ENCODE measurements at places on chromosomes 11 and 22. TPM values are rescaled to one million over a fixed set of nuclear protein-coding genes. Genes with fewer than 3 reads are reported as not detected.

Gene MOGAT2
- not detected for total RNA-seq

GRCh38 chr11:62142921-62143320, 19.1 kb downstream of the INCENP start:
- no peaks in the 10 kb centered on the region for H3K27me3 ChIP-seq
- H3K4me1 ChIP-seq, result no peaks in the 10 kb centered on the region
- no peak for DNase-seq
- H3K27ac ChIP-seq, result no peak overlapping the region

- no peaks in the 10 kb centered on the region for H3K36me3 ChIP-seq
- no peak overlapping the region for H3K4me3 ChIP-seq
- no peak for DNase-seq
- H3K27ac ChIP-seq, result no peak overlapping the region
- H3K4me1 ChIP-seq, result no peaks in the 10 kb centered on the region
Measured at GRCh38 chr11:23875176-23875850, 621.5 kb upstream of the LUZP2 start.

- no peaks in the 10 kb centered on the region for H3K27me3 ChIP-seq
- no peak overlapping the region for H3K27ac ChIP-seq
Measured at GRCh38 chr22:22519591-22519990, 479 bp downstream of the ZNF280A start.

Gene GSTT2
- total RNA-seq, result 2.4 TPM

DNA sequence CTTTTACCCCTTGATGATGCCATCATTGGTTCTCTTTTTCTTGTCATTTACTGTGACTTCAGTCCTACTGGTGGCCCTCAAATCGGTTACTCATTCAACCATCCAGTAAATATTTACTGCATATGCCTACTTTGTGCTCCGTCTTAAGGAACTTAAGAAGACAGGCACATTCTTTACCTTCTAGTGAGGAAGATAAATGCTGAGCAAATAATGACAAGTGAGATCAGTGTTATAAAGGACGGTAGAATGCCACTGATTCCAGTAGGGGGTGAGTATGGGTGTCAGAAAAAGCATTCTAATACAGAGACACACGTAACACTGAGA, 1.6 kb downstream of the ANKRD42 start:
- peaks cover 14% of the 10 kb centered on the region for H3K4me1 ChIP-seq
- H3K27me3 ChIP-seq, result no peaks in the 10 kb centered on the region
- peaks cover 2% of the 10 kb centered on the region for H3K36me3 ChIP-seq
- H3K4me3 ChIP-seq, result peak overlapping the region; percentile 99

- H3K27ac ChIP-seq, result peak overlapping the region; percentile 36
- no peaks in the 10 kb centered on the region for H3K36me3 ChIP-seq
- DNase-seq, result no peak
- no peak overlapping the region for H3K4me3 ChIP-seq
- peaks cover 3% of the 10 kb centered on the region for H3K4me1 ChIP-seq
Measured at GRCh38 chr11:95556342-95557163, 233.0 kb downstream of the FAM76B start.

GRCh38 chr11:86490582-86490981, 115.9 kb downstream of the CCDC81 start:
- DNase-seq, result no peak
- no peaks in the 10 kb centered on the region for H3K4me1 ChIP-seq
- H3K27ac ChIP-seq, result no peak overlapping the region
- H3K36me3 ChIP-seq, result no peaks in the 10 kb centered on the region
- H3K27me3 ChIP-seq, result no peaks in the 10 kb centered on the region

DNA sequence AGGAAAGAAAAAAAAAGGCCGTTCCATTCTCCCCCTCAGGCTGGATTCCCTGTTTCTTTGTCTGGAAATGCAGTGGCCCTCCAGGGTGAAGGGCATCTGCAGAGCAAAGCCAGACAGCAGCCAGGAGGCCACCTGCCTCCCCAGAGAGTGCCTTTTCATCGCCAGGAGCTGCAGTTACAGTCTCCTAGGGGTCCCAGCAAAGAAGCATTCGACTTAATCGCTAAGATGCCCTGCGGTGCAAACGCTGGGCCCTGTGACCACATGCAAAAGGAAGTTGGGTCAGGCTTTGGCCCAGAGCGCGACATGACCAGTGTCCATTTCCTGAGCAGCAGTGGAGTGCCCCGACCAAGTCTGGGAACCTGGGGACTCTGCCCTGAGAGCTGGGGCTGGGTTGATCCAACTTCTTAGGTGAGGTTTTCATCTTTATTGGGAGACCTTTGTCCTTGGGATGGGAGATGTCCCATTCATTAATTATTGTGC, 304.6 kb downstream of the OPCML start:
- H3K4me1 ChIP-seq, result no peaks in the 10 kb centered on the region
- no peaks in the 10 kb centered on the region for H3K36me3 ChIP-seq
- no peak overlapping the region for H3K27ac ChIP-seq
- H3K4me3 ChIP-seq, result no peak overlapping the region
- H3K27me3 ChIP-seq, result no peaks in the 10 kb centered on the region

Gene PNPLA5
- total RNA-seq, result not detected

Gene YPEL1
- 6.1 TPM for total RNA-seq

Gene TUBA8
- 1.1 TPM for total RNA-seq

Gene OPCML
- 1.1 TPM for total RNA-seq

DNA sequence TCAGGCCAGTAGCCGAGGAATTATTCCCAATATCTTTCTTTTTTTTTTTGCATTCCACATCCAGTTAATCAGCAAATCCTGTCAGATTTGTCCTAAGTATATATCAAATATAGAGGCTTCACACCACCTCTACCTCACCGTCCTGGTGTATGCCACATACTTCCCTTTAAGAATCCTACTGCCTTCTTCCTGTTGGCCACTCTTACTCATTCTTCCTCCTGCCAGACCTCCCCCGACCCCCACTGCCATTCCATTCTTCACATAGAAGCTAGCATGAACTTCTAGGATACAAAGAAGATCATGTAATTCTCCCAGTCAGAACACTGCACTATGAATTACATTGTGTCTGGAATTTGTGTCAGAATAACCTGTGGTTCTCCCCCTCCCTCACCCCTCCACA, 89.5 kb downstream of the TRIM44 start:
- no peak overlapping the region for H3K4me3 ChIP-seq
- DNase-seq, result no peak
- H3K36me3 ChIP-seq, result no peaks in the 10 kb centered on the region
- H3K27me3 ChIP-seq, result no peaks in the 10 kb centered on the region
- no peak overlapping the region for H3K27ac ChIP-seq

GRCh38 chr11:12567746-12568460, 106.3 kb upstream of the TEAD1 start:
- H3K4me1 ChIP-seq, result no peaks in the 10 kb centered on the region
- no peak for DNase-seq
- H3K36me3 ChIP-seq, result no peaks in the 10 kb centered on the region

- no peaks in the 10 kb centered on the region for H3K4me1 ChIP-seq
- no peak overlapping the region for H3K27ac ChIP-seq
- H3K4me3 ChIP-seq, result no peak overlapping the region
- no peaks in the 10 kb centered on the region for H3K27me3 ChIP-seq
Measured at GRCh38 chr11:8624698-8625097, 30.7 kb upstream of the STK33 start.

DNA sequence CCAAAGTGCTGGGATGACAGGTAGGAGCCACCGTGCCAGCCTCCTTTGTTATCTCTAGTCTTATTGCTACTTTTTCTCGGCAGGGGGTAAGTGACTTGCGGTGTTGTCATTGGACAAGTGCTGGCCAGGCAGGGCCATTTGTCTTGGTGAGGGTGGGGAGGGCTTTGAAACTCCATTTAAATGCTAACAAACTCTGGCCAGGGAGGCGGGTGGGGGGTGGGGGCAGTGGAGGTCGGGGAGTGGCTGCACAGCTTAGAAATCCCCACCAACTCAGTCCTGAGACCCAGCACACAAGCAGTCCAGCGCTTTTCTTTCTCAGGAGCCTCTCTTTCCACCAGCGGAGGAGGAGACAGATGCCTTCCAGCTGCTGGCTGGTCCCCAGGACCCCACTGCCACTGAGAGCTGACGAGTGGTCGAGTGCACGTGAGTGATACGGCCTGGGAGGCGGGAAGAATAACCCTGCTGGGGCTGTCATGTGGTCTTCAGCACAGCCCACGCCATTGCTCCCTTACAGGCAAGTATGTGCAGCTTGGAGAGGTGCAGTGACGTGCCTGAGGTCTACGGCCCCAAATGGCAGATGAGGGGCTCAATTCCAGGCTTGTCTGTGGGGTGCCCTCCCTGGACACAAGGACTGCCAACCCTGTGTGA, 24.2 kb upstream of the OSBPL5 start:
- no peak overlapping the region for H3K27ac ChIP-seq
- no peaks in the 10 kb centered on the region for H3K36me3 ChIP-seq
- H3K27me3 ChIP-seq, result no peaks in the 10 kb centered on the region
- H3K4me3 ChIP-seq, result no peak overlapping the region
- no peaks in the 10 kb centered on the region for H3K4me1 ChIP-seq

GRCh38 chr11:124441519-124441918, 4.0 kb downstream of the OR8B8 start:
- H3K4me3 ChIP-seq, result no peak overlapping the region
- no peak overlapping the region for H3K27ac ChIP-seq
- no peak for DNase-seq
- H3K27me3 ChIP-seq, result no peaks in the 10 kb centered on the region
- no peaks in the 10 kb centered on the region for H3K36me3 ChIP-seq

DNA sequence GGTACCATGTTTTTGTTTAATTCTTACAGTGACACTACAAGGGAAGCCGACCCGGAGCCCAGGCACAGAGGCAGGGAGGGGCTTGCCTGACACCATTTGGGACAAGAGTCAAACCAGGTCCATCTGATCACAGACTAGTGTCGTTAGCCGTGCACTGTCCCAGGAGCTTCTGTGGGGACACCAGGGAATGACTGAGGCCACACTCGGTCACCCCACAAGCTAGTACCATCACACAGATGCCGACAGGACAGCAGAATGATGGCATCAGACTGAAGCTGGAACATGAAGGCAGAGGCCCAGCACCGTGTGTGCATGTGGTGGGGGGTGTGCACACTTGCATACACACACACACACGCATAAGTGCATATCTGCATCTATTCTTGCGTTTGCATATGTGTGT, 61.5 kb upstream of the NECTIN1 start:
- H3K27ac ChIP-seq, result no peak overlapping the region
- no peaks in the 10 kb centered on the region for H3K4me1 ChIP-seq
- H3K36me3 ChIP-seq, result no peaks in the 10 kb centered on the region
- H3K27me3 ChIP-seq, result no peaks in the 10 kb centered on the region
- no peak for DNase-seq

Data from kidney (tissue), 22 donors.